Muscle of arm (tissue), 14 donors: ENCODE measurements at places on chromosomes 4 and X.

DNA sequence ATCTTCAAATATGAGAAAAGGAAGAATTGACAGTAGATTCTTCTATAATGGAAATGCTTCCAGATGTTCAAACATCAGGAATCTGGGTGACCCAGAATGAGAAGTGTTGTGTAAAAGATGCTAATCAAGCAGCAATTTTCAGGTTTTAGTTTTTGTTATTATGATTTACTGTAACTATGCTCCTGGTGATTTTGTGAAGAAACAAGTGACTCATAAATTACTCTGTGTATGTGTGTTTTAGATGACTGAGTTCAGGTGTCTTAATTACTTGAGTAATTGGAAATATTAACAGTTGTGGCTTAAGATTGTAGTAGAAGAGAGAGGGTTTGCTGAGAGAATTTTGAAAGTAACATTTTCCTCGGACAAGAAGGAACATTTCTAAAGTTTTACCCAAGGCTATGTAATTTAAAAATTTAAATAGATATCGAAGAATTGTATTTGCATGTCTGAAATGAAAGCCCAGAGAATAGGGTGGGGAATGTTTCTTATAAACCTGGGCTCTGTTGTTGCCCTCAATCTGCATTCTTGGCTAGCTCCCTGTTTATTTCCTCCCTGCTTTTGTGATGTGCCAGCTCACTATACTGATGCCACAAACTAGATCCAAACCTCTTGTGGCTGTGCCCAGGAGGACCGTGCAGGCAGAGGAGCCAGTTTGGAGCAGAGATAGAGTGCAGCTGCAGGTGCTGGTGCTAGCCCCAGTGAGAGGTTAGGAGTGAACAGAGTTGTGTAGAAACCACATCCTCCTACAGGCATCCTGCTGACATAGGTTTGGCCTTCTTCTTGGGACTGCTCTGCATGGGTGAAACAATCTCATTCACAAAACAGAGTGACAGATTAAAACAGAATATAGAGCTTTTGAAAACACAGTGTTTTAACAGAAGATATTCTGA, 25.4 kb upstream of the TNIP3 start:
- no peak for DNase-seq

- no peak for DNase-seq
Observed at GRCh38 chr4:184850431-184851199, 24.8 kb upstream of the ACSL1 start.

GRCh38 chr4:140326395-140326993, 47.0 kb upstream of the SCOC start:
- no peak for DNase-seq

DNA sequence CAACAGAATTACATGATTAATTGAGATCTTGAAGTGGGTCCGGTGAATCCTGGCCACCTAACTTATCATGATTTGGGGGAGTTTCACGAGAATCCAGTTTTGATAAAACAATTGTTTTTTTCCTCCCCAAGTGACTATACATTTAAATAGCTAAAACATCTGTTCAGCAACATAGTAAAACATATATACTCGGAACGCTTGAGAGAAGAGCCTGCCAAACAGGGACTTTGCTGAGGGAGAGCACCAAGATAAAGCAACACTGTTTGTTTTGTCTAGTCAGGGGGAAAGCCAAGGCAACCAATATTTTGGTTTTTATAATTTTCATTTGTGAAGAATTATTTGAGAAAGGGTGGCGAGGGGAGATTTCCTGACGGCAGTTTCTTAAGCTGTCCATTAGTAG, 381 bp downstream of the PHEX start:
- no peak for DNase-seq

GRCh38 chrX:97431281-97431680, 547.6 kb downstream of the RPA4 start:
- DNase-seq: no peak

GRCh38 chrX:137549073-137549472, 16.9 kb upstream of the ZIC3 start:
- no peak for DNase-seq

GRCh38 chrX:1231850-1232465, 19.5 kb upstream of the CRLF2 start:
- DNase-seq: no peak
